ENCODE measurements at places on chromosomes 5 and 9. TPM values are rescaled to one million over a fixed set of nuclear protein-coding genes. Genes with fewer than 3 reads are reported as not detected.

Gene APBA1
- 1.7 TPM for total RNA-seq

DNA sequence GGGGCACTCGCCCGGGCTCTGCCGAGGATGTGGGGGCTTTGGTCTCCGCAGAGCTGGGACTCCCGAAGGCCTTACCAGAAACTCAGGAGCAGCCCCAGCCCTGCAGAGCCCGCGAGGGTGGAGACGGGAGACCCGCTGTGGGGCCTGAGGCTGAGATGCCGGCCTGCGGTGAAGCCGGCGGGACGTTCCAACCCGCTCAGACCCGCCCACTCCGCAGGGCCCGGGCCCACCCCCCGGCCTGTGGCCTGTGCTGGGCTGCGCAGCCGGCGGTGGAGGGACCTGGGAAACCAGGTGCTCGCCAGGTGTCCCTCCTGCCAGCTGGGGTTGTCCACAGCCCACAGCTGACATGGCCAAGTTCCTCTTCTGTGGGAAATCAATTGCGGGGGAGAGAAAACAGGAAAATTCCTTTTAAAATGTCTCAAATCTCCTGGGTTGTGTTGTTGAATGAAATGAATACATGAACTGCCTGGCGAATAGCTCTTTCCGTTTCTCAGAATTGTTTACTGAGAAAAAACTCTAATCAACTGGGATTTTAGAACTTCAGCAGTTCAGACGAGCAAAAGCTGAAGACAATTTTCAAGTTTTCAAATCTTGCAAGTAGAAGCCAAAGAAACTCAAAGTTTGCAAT, 49.0 kb upstream of the IRX4 start:
- DNase-seq, result peak; percentile 70

Gene SPINK5
- total RNA-seq, result 6.0 TPM

DNA sequence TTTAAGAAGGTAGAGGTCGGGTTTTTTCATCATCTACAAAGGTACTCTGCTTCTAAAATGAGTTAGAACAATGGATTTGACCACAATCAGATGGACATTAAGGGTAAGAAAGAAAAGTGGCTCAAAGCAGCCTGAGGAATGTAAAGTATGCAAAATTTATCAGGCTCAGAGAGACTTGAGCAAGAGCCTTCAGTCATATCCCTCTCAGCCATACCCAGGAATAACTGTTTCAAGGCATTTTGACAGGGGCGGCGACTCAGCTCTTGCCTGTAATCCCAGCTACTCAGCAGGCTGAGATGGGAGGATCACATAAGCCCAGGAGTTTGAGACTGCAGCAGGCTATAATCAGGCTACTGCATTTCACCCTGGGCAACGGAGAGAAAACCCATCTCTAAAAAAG, 38.8 kb upstream of the ANXA2R start:
- DNase-seq, result no peak

GRCh38 chr5:64628901-64629300, 61.4 kb upstream of the SHISAL2B start:
- no peak for DNase-seq
